Activated CD8-positive, alpha-beta memory T cell treated with anti-CD3 and anti-CD28 coated beads for 1 hour (primary cell): ENCODE measurements at places on chromosomes 2 and 18.

DNA sequence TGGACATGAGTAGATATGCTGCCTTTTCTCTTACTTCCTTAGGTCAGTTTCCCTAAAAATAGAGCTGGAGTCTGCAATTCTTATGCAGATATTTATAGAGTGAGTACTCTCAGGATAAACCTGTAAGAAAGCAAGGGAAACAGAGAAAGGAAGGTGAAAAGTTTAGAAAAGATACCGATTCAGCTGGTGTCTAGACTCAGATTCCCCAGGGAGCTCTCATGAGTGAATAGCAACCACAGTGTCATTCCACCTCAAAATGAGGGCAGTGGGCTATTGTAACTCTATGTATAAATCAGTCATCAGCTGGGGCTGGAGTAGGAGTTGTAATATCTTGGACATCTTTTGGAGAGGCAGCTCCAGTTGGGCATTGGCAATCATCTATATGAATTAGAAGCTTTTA is 1485.1 kb upstream of the TMEFF2 start:
- no peak for DNase-seq

DNA sequence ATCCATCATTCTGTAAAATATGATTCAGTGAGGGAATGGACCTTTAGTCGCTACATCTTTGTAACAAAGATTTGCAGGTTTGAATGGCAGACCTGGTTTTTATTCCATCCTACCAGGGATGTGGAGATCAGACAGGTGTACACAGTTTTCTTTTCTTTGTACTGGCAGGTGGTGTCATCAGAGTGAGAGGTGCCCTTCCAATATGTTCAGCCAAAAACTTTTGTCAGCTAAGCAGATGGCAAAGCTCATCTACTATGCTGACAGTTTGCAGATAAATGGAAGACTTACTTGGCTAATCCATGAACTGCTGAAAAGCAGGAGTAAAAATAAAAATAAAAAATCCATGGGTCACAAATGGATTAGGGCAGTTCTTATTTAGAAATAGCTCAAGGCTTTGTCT is 185.5 kb upstream of the DOK6 start:
- DNase-seq = no peak

DNA sequence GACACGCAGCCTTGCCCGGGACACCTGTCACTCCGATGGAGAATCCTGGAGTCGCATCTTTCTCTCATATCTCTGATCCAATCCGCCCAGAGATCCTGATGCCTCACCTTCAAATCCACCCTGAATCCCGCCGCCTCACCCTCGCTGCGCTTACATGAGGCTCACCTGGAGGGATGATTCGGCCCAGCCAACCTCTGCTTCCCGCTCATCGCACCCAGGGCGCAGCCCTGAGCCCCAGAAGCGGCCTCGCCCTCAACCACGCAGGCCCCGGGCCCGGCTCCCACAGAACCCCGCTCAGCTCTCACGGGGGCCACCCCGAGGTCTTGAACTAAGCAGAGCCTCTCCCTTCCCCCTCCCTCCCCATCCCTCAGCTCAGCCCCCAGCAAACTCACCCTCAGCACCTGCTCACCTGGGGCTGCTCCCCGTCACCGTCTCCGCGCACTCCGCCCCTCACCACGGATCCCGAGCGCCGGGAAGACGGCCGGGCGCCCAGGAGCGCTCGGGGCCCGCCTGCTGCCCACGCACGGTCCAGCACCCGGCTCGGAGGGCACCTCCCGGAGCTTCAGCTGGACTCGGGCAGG is 160.0 kb downstream of the NDUFA10 start:
- no peak for DNase-seq

GRCh38 chr2:184444217-184444616 is 154.1 kb upstream of the ZNF804A start:
- DNase-seq = no peak

DNA sequence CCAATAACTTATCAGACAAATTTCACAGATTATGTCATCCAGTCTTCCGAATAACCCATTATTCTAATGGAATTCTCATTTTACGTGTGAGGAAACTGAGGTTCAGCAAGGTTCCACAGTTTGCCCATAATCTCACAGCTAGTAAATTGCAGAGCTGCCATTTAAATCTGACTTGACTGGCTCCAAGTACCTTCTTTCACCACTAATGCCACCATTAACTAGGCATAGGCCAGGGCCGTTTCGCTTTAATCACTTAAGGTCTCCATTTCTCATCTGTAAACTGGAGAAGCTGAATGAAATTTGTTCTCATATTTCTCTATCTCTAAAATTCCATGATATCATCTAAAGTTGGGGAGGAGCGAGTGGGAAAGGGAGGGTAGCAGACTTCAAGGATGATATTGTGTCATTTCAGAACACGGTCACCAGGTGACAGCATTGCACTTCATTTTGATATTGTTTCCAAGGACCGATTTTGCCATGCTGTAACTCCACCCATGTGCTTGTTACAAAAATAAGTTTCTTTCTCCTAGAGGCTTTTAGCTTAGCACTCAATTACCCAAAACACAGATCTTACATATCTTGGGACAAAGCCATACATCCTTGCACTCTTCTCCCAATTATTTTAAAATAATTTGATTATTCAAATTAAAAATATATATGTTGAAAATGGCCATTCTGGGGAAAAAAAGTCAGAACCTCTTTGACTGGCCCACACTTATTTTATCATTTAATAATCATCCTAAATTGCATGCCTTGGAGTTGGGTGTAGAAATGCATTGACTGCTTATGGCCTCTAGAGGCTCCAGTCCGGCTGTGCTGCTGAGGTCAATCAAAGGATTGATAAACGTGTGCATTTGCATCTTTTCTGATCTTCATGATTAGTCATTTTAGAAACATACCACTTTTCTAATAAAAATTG is 123.8 kb downstream of the AKAIN1 start:
- no peak for DNase-seq

GRCh38 chr2:45567288-45567963 is 43.6 kb downstream of the SRBD1 start:
- no peak for DNase-seq

GRCh38 chr2:150413910-150414309 is 73.6 kb downstream of the RND3 start:
- DNase-seq = no peak

DNA sequence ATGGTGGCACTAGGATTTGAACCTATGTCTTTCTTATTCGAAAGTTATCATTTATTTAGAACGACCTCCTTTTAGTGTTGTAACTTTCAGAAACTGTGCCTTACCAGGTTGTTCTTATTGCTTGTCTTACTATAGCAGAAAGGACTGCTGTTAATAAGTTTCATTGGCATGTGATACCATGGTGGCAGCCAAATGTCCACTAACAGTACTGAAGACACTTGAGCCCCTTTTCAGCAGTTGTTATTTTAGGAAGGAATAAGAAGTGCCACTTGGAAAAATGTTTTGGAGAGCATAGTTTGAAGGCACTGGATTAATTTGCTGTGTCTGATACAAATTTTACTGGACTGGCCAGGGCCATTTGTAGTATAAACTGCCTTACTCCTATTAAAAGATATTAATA is 37.7 kb downstream of the CEP192 start:
- DNase-seq = no peak

- DNase-seq = no peak
Observed at GRCh38 chr2:42196403-42197267, 27.5 kb downstream of the EML4 start.

DNA sequence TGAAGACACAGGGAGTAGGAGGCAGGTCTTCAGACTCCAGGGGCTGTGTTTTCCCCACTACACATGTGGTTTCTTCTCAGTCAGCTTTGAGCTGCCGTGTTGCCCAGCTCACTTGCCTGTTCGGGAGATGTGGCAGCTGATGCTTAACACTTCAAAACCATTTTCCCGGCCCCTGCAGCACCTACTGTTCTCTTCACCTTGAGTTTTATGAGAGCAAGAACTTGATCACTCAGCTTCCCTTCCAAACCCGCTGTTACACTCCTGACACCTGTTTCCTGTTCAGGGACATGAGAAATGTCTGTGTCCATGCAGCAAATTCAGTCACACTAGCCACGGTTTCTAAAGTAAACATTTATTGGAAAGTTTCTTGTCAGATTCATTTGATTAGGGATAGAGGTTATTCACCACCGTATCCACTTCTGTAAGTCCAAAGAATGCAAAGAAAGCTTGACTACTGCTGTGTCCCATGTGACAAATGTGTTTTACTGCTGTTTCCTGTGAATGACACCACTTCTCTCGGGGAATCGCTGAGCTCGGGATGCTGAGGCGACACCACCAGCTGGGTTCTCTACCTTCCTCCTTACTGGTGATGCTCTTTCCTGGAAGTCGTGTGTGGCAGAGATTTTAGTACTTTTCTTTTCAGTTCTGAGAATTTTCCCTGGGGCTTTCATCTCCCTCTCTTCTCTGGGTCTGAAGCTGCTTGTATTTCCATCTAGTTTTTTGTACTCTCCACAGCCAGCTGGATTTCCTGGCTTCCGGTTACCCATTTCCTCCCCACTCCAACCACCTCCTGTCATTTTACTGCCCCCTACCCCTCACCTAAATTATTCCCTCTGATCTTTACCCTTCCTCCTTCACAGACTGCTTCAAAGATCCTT is 91.7 kb downstream of the KLF7 start:
- DNase-seq = no peak

DNA sequence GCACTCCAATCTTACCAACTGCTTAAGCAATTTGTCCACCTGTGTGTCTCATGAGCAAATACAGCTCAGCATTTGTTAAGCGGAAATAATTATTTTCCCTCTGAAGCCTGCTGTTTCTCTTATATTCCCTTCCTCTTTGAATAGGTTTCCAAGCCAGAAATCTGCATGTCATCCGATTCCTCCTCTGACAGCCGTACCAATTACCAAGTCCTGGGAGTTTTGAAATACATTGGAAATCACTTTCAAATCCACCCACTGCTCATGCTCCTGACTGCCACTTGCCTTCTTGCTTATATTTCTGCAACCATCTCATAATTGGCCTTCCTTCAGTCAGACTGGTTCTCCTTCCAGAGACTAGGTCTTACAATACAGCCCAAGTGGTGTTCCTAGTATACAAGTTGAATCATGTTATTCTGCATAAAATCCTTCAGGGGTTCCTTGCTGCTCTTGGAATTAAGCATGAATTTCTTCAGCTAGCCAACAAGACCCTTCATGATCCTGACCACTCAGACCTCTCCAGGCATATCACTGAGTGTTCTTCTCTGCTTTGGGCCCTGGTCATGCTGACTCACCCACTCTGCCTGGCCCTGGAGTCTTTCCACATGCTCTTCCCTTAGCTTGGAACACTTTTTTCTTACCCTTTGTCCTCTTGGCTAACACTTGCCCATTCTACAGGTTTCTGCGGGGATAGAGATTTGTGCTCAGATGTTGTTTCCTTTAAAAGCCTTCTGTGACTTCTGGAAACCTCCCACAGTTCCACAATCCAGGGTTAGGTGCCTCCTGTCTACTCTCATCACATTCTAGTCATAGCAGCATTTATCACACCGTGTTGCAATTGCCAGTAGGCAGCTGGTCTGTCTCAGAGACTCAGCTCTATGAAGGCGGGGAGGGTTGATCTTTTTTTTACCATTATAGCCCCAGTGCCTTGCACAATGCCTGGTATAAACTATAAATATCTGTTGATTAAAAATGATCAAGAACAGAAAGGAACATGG is 157.6 kb downstream of the ARL6IP6 start:
- no peak for DNase-seq

DNA sequence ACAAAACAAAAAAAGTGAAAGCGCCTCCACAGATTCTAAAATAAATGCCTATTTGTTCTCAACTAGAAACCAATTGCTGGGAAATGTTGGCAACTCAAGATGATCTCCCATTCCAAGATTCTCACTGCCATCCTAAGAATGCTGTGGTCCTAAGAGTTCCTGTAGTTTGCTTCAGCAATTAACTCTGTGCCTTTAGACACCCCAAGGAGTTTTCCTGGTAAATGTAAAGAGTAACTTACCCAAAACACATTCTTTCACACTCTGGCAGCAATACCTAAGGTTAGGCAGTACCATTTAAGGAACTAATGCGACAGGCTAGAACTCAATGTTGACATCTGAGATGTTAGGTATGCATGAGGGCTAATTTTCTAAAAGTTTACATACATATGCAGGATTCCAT is 58.8 kb upstream of the TANK start:
- DNase-seq = no peak

DNA sequence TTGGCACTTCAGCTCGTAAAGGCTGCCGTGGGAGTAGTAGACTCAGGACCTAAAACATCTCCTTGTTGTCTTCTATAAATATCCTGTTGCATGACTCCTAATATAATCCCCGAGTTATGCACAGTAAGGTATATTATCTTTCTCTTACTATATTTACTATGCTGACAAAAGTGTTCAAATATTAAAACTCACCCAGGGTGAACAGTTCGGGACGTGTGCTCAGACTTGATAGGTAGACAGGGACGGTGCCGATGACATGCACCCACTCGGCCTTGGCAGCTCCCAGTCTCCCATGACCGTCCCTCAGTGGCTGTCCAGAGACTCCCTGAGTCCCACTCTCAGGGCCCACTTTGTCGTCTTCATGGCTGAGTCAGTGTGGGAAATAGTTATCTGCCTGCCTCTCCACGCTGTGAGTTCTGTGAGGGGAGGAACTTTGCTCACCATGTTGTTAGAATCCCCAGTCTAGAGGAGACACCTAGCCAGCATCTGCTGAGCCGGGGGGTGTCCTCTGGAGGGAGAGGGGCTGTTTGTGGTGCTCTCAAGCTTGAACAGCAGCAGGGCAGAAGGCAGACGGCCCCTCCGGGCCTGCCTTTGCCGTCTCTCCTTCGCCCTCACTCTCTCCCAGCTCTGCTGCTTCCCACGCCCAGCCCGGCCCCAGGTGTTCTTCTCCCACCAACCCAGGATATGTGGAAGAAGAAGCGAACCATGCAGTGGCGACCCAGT is 75.0 kb downstream of the DGKD start:
- no peak for DNase-seq

GRCh38 chr18:62730941-62731340 is 15.6 kb downstream of the PHLPP1 start:
- DNase-seq = no peak

GRCh38 chr2:4979111-4979510 is 713.1 kb upstream of the SOX11 start:
- DNase-seq = no peak

DNA sequence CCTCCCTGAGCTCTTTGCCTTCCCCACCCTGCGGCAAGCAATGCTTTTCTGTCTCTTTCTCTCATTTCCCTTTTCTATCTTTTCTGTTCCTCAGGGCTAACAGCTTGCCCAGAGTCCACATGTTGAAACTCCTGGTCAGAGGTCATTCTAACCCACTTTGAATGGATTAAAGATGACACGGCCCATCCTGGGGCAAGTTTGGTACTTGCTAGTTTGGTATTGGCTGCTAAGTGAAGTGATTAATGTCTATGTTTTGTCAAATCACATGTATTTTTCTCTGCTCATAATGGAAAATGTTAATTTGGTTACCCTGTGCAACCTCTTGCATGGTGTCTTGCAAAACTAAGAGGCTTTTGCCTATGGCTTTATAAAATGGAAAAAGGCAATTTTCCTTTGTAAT is 960.2 kb downstream of the CNTNAP5 start:
- DNase-seq = no peak

GRCh38 chr2:239854596-239854995 is 170.5 kb downstream of the NDUFA10 start:
- DNase-seq = no peak

GRCh38 chr18:8989855-8990254 is 112.6 kb upstream of the NDUFV2 start:
- no peak for DNase-seq
